Left renal cortex interstitium (tissue), 4 donors: ENCODE measurements at places on chromosomes 16 and 17. TPM values are rescaled to one million over a fixed set of nuclear protein-coding genes. Genes with fewer than 3 reads are reported as not detected.

DNA sequence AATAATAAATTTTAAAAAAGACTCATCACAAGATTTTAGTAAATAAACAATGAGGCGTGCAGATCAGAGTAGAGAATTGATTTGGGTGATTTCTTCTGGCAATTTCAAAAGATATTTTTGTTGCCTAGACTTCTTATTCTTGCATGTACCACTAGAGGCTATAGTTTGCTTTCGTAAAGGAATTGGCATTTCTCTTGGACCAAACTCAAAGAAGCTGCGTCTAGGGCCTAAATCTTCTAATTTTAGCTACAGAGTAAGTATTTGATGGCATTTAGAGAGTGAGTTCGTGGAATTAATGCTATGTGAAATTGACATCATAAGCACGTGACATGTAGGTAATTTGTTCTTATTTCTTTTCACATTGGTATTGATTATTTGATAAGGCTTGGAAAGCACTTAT lies 24.4 kb upstream of the ABCC11 start:
- no peak for DNase-seq

- DNase-seq: no peak
Observed at GRCh38 chr16:50450957-50451356, 82.2 kb upstream of the BRD7 start.

Gene GRB7
- 41.4 TPM for polyA plus RNA-seq

DNA sequence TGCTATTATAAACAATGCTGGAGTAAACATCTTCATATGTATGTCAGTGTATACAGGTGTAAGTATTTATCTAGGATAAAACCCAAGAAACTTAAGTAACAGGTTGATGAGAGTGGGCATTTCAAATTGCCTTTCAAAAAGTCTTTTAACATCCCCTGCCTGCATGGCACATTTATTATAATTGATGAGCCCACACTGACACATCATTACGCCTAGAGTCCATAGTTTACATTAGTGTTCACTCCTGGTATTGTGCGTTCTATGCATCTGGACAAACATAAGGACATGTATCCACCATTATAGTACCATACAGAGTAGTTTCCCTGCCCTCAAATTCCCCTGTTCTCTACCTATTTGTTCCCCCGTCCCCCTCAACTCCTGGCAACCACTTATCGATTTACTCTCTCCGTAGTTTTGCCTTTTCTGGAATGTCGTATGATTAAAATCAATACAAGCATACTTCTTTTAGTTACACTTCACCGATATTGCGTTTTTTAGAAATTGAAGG lies 53.7 kb downstream of the NACA2 start:
- DNase-seq: no peak

DNA sequence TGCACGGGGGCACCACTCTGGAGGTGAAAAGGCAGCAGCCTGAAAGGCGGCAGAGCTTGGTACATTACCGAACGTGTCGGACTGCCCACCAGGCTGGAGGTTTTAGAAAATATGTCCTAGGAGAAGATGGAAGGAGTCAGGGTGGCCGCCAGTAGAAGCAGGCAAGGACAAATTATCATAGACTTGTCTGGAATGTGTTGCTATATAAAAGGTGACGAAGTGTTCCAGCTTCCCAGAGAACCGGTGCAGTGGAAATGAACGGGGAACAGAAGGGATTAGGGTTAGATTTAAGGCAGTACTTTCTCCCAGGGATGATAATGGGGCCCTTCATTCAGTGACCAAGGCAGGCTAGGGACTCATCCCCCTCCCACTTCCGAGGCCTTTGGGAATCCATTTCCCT lies 27.4 kb downstream of the PIPOX start:
- DNase-seq: no peak

DNA sequence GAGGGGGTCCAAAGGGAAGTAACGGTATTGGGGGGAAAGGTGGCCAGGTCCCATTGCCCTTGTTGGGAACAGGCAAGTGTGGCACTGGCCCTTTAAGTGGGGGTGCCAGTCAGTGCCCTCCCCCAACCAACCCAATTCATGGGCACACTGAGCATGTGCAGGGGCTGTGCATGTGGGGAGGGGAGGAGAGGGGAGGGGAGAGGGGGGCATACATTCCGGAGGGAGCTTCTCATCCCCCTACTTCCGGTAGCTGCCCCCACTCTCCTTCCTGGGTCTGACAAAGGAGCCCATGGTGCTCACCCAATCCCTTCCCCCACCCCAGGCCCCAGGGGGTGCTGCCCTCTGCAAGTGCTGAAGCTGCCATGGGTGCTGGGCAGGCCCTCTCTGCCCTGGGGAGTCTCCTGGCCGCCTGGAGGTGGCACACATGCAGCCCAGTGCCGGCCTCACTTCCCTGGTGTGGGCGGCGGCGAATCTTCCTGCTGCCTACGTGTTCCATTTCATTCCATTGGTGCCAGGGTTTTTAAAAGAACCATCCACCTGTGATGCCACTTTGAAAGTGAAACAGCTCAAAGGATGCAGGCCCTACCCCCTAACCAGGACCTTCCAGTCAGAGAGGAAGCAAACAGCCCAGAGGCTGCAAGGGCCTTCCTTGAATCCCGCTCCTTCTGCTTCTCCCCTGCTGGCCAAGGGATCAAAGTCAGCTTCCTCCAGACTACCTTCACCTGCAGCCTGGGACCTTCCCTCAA lies 11.0 kb downstream of the HEXIM2 start:
- DNase-seq: no peak

- DNase-seq: no peak
Observed at GRCh38 chr17:72989074-72989610, 103.3 kb downstream of the SLC39A11 start.
